ENCODE measurements at places on chromosomes 7 and 10.

GRCh38 chr7:149261316-149261828 lies 624 bp upstream of the ZNF783 start:
- H3K27me3 ChIP-seq, result no peaks in the 10 kb centered on the region
- H3K4me1 ChIP-seq, result peaks cover 5% of the 10 kb centered on the region
- peaks cover 16% of the 10 kb centered on the region for H3K36me3 ChIP-seq
- H3K4me3 ChIP-seq, result peak overlapping the region; percentile 82
- DNase-seq, result no peak
- peak overlapping the region; percentile 93 for H3K27ac ChIP-seq

DNA sequence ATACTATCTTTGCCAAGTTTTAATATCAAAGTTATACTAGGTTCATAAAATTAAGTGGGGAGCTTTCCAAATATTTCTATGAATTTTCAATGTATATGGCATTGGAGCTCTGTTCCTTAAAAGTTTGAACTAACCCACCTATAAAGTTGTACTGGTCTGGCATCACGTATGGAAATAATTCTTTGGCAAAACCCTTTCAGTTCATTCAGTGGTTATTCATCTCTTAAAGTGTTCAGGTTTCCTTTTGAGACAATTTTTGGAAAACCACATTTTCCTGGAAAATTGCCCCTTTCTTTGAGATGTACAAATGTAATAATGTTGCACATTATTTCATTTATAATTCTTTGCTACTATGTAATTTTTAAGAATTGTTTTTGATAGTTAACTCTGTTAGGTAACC lies 62.5 kb upstream of the INPP5A start:
- peaks cover 10% of the 10 kb centered on the region for H3K4me1 ChIP-seq
- H3K36me3 ChIP-seq, result no peaks in the 10 kb centered on the region
- no peak overlapping the region for H3K4me3 ChIP-seq
- no peaks in the 10 kb centered on the region for H3K27me3 ChIP-seq

DNA sequence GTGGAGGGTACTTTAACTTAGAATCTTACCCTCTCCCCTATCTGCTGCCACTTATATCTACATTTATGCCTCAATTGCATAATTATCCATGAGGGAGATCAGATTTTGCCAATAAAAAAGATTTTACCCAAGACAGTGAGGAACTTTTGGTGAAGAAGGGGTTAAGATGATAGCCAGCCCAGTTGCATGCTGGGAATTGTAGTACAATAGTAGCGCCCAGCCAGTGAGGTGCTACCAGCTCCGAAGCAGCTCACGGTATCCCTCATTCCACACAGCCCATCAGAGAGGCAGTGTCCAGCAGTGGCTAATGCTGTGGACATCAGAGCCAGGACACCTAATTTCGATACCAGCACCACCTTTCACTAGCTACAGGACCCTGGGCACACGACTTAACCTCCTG lies 5.9 kb upstream of the LGI1 start:
- H3K4me3 ChIP-seq, result peak overlapping the region; percentile 55
- no peaks in the 10 kb centered on the region for H3K27me3 ChIP-seq
- H3K36me3 ChIP-seq, result no peaks in the 10 kb centered on the region
- H3K27ac ChIP-seq, result no peak overlapping the region
- no peak for DNase-seq
- no peaks in the 10 kb centered on the region for H3K4me1 ChIP-seq

DNA sequence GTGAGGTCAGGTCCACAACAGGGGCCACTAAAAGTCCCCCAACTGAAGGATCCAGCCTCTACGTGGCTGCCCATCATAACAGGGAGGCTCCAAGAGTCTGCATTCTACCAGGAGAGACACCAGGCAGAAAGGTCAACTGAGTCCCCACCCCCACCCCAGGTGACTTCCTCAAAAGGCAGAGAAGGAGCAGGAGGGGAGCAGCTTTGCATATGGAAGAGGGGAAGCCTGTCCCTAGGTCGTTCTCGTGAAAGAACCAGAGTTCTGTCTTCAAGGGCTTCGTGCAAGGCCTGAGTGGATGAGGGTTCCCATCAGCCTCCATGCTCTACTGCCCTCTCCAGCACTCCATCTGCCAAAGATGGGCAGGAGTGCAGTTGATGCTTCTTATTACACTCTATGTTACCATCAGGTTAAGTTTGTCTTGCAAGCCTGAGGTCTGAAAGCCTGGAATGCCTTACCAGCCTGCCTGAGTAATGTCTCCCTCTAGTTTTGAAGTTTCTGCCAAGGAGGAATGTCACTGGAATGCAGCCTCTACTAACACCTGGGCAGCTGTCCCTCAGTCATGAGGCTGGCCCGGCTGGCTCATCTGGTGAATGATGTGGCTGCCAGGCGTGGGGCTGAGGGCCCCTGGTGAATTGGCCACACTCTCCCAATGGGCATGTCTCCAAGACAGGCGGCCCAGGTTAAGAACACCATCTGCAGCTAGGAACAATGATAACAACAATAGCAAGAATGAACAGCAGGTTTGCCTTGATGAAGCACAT lies 54.3 kb upstream of the SMNDC1 start:
- H3K27ac ChIP-seq, result no peak overlapping the region
- H3K4me3 ChIP-seq, result no peak overlapping the region
- no peaks in the 10 kb centered on the region for H3K27me3 ChIP-seq
- no peak for DNase-seq

- no peak overlapping the region for H3K4me3 ChIP-seq
- no peak for DNase-seq
- H3K27ac ChIP-seq, result no peak overlapping the region
- H3K36me3 ChIP-seq, result no peaks in the 10 kb centered on the region
Observed at GRCh38 chr10:14485986-14486385, 155.3 kb upstream of the FRMD4A start.

GRCh38 chr10:104262055-104262454 lies 6.9 kb upstream of the GSTO2 start:
- peaks cover 29% of the 10 kb centered on the region for H3K4me1 ChIP-seq
- H3K27me3 ChIP-seq, result no peaks in the 10 kb centered on the region
- no peak overlapping the region for H3K27ac ChIP-seq
- H3K4me3 ChIP-seq, result no peak overlapping the region
- H3K36me3 ChIP-seq, result peaks cover 17% of the 10 kb centered on the region

DNA sequence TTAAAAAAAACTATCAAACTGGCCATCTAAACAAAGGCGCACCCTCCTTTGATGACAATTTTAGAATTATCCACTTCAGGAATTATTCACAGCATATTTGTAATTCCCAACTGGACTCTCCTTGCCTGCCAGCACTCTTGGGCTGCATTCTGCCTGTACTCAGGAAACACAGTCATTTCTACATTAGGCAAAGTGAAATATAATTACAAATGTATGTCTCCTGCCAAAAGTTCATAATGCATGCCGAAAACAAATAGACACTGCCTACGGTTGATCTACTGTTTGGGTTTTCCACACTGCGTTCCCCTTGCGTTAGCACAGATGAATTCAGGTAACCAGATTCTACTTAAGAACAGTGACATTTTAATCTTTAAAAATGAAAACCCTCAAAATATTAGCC lies 1.9 kb downstream of the HGF start:
- no peaks in the 10 kb centered on the region for H3K4me1 ChIP-seq
- H3K4me3 ChIP-seq, result peak overlapping the region; percentile 54
- H3K27ac ChIP-seq, result no peak overlapping the region
- no peaks in the 10 kb centered on the region for H3K27me3 ChIP-seq
- no peak for DNase-seq

DNA sequence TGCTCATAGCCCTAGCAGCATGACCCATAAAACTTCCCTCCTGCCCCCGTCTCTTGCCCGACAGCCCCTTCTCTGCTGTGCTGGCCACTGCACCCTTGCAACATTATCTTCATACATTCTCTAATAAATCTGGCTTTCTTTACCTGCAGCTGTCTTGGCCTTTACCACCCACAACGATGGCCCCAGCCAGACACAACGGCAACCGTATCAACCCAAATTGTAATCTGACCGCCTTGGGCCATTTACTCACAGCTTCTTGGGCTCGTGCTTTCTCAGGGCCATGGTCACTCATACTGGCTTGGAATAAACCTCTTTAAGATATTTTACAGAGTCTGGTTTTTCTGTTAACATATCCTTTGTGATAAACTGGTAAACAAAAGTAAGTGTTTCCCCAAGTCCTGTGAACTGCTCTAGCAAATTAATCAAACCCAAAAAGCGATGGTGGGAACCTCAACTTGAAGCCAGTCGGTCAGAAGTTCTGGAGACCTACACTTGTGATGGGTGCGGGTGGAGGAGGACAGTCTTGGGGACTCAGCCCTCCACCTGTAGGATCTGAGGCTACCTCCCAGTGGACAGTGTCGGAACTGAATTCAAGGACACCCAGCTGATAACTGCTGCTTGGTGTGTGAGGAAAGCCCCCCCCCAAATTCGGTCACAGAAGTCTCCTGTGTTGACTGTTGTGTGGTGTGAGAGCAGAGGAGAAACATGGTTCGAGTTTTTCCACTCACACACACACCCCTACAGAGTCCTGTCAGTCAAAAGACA lies 87.6 kb upstream of the ATP6V0A4 start:
- no peaks in the 10 kb centered on the region for H3K4me1 ChIP-seq
- no peaks in the 10 kb centered on the region for H3K27me3 ChIP-seq
- H3K36me3 ChIP-seq, result no peaks in the 10 kb centered on the region
- no peak overlapping the region for H3K4me3 ChIP-seq

DNA sequence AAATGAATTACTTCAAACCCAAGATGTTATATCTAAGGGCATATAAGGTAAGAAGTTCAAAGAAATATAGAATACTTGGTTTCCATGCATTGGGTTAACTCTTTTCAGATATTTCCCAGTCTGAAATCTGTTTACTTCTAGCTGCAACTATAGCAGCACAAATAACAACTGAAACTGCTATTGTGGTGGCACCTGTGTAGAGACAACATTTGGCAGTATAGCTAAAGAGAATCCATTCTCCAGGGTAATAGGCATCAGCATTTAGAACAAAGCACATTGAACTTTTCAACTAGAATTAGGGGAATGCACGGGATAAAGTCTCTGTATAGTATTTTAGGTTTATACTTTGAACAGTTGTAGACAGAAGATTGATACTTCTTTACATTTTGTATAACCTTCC lies 19.7 kb upstream of the CALCR start:
- no peak overlapping the region for H3K27ac ChIP-seq
- no peaks in the 10 kb centered on the region for H3K27me3 ChIP-seq
- H3K4me1 ChIP-seq, result no peaks in the 10 kb centered on the region
- no peaks in the 10 kb centered on the region for H3K36me3 ChIP-seq
- H3K4me3 ChIP-seq, result no peak overlapping the region

GRCh38 chr7:151062399-151063211 lies 3.2 kb downstream of the SLC4A2 start:
- H3K4me3 ChIP-seq, result peak overlapping the region; percentile 28
- H3K27me3 ChIP-seq, result no peaks in the 10 kb centered on the region
- H3K4me1 ChIP-seq, result peaks cover 25% of the 10 kb centered on the region
- H3K36me3 ChIP-seq, result peaks cover 9% of the 10 kb centered on the region

- H3K27ac ChIP-seq, result no peak overlapping the region
- no peaks in the 10 kb centered on the region for H3K36me3 ChIP-seq
- no peaks in the 10 kb centered on the region for H3K4me1 ChIP-seq
- no peaks in the 10 kb centered on the region for H3K27me3 ChIP-seq
Observed at GRCh38 chr10:102951316-102951715, 33.2 kb downstream of the CNNM2 start.

DNA sequence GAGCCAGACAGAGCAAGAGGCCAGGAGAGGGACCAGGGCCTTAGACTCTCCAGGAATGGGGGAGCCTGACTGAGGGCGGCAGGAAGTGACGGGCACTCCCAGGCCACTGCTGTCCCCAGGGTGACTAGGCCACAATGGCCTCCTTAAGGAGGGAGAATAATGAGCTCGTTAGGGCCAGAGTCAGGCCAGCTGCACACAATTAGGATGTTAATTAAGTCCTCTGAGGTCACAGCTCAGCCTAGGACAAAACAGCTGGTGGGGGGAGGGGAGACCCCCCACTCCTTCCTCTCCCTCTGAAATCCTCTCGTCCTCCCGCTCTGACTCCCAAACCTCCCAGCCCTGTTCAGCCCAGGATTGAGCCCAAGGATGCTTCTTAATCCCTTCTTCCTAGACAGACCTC lies 143.0 kb downstream of the NEURL1 start:
- DNase-seq, result no peak
- H3K4me3 ChIP-seq, result no peak overlapping the region
- peaks cover 64% of the 10 kb centered on the region for H3K4me1 ChIP-seq
- no peaks in the 10 kb centered on the region for H3K27me3 ChIP-seq
- H3K27ac ChIP-seq, result no peak overlapping the region
- peaks cover 9% of the 10 kb centered on the region for H3K36me3 ChIP-seq

GRCh38 chr7:100604028-100604975 lies 2.1 kb downstream of the PCOLCE start:
- H3K27me3 ChIP-seq, result peaks cover 8% of the 10 kb centered on the region
- peak overlapping the region; percentile 80 for H3K4me3 ChIP-seq
- H3K27ac ChIP-seq, result no peak overlapping the region
- peak; percentile 86 for DNase-seq
- peaks cover 5% of the 10 kb centered on the region for H3K4me1 ChIP-seq
